ENCODE measurements at places on chromosomes 7 and 10.

DNA sequence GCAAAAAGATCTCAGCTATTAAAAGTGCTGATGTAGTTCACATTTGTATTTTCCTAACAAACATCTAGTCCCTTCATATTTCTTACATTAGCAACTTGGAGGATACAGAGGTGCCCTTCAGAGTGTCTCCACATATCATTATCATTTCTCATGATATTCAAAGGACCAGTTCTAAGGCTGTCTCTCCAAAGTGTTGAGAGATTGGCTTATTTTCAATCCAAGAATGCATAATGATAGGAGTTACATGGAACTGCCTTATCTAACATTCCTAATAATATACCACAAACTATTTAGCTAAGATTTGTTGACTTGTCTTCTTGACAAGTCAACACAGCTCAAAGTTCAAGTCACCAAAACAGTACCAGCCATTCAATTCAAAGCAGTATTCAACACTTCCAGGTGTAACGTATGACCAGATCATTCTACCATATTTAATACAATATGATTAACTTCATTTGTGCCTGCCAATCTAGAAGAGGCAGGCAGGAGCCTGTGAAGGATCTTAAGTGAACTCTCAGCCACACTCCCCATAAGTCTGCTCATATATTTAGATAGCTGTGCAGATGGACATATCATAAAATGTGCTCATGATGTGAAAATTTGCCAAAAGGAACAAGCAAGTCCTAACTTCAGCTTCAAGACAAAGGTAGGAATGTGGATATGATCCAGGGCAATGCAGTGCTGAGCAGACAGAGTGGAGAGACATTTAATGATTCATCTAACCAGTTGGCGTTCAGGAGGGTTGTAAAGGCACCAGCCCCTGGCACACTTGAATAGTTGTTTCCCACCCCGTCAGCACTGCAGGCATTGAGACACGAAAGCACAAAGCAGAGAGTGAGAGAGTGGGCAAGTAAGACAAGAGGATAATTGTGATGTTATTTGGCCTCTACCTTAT, 108.3 kb downstream of the MTERF1 start:
- no peak for DNase-seq

GRCh38 chr10:117152668-117153067, 14.6 kb upstream of the VAX1 start:
- DNase-seq = no peak

DNA sequence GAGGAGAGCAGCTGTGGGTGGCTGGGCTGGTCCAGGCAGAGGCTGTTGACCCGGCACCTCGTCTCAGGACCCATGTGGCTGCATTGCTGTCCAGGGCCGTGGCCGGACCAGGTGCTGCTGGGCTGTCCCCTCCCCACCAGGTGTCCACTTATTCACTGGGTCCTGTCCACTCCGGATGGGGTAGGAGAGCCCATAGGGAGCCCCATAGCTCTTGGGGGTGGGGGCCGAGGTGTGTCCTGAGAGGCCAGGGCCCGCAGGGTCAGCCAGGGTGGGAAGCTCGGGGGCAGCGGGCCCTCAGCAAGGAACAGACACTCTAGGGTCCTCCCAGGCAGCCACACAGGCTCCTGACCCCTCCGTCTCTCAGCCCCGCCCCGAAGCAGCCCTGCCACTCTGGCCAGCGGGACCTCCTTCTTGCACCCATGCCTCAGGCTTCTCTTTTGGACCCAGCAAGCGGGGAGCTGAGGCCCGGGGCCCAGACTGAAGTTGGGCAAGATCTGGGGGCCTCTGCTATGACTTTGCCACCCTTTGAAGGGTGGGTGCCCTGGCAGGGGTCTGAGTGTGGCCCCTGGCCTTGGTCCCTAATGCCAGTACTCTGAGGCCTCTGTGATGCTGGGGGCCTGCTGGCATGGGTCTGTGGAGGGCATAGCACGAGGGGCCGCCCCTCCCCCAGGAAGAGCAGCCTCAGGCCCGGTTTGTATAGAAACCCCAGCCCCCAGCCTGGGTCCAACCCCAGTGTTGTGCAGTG, 86.4 kb downstream of the NKX6-2 start:
- DNase-seq = no peak

GRCh38 chr10:114002422-114002821, 41.2 kb upstream of the ADRB1 start:
- no peak for DNase-seq

DNA sequence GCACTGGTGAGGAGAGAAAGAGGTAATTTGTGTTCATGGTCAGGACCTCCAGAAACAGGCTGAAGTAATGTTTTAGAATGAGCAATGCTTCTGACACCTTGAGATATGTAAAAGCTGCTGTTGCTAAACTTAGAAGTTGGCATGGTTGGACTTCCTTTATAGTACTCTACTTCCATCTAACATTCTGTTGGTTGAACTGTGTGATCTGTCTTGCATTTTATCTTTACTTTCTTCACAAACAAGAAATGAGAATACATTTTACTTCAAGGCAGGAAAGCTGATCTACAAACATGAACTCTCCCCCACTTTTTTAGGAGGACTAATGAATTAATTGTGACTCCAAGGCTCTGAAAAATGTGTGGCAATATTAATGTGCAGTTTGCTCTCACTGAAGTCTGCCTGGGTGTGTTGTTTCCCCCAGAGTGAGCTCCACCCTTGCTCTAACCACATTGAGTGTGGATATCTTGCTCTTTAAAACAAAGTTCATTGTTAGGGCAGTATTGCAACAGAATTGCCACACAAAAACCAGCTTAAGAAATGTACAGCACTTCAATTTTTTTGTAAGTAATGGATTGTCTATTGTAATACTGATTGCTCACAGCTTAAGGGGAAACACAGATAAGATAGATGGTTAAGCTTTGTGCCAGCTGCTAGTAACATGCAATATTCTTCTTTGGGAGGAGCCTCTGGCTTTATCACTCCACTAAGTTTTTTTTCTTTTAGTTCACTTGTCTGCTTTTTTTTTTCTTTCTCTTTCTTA, 69.0 kb downstream of the ADD3 start:
- DNase-seq = no peak

GRCh38 chr10:6141296-6142151, 52.7 kb downstream of the RBM17 start:
- DNase-seq = no peak

- no peak for DNase-seq
These were observed 1.5 kb upstream of the H2AZ2 start for GRCh38 chr7:44849259-44849884.

DNA sequence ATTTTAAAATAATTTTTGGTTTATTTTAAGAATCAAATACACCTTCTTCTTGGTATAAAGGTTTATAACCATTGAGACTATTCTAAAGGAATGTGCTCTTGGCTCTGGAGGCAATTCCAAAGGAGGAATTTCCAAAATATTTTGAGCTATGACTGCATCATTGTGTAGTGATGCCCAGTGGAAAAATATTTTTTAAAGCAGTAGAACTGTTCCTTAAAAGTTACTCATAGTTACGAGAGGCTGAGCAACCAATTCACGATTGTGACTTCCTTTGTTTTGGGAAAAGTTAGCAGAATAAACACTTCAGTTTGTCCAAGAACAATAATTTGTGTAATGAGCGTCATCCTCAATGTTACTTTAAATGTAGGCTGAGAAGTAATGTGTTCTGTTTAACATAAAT, 233.6 kb downstream of the BAMBI start:
- no peak for DNase-seq

Data from NCI-H1092 (cell line).